H1 (cell line): ENCODE measurements at places on chromosomes 6 and 20.

DNA sequence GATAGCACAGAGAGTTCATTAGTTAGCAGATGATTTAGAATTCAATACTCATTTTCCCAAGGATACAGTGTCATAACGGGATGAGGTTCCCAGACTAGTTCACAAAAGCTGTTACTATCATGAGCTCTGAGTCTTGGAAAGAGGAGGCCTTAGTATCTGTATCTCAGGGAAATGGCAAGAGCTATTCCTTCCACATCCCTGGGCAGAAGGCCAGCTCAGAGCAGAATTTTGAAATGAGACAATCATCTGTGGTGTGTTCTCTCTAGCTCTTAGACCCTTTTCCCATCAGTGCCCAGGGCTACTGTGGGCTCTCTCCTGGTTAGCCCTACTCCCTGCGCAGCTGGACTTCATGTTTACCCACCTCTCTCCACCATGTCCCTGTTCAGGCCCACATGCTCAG, 64.5 kb downstream of the JAG1 start:
- H3K4me1 ChIP-seq = no peaks in the 10 kb centered on the region
- no peaks in the 10 kb centered on the region for H3K27me3 ChIP-seq
- H3K4me3 ChIP-seq = no peak overlapping the region
- H3K27ac ChIP-seq = no peak overlapping the region

GRCh38 chr6:144675231-144675861, 390.2 kb downstream of the UTRN start:
- no peak for DNase-seq
- H3K36me3 ChIP-seq = no peaks in the 10 kb centered on the region; the same call in 1 of the 2 replicates
- H3K27ac ChIP-seq = no peak overlapping the region

GRCh38 chr6:16819752-16820151, 58.5 kb upstream of the ATXN1 start:
- no peak overlapping the region for H3K27ac ChIP-seq
- H3K4me1 ChIP-seq = no peaks in the 10 kb centered on the region
- H3K4me3 ChIP-seq = no peak overlapping the region
- DNase-seq = no peak
- no peaks in the 10 kb centered on the region for H3K27me3 ChIP-seq

- H3K27me3 ChIP-seq = no peaks in the 10 kb centered on the region
- H3K36me3 ChIP-seq = no peaks in the 10 kb centered on the region
- DNase-seq = no peak
- H3K4me1 ChIP-seq = no peaks in the 10 kb centered on the region
Measured at GRCh38 chr6:88177961-88178464, 11.9 kb upstream of the CNR1 start.

DNA sequence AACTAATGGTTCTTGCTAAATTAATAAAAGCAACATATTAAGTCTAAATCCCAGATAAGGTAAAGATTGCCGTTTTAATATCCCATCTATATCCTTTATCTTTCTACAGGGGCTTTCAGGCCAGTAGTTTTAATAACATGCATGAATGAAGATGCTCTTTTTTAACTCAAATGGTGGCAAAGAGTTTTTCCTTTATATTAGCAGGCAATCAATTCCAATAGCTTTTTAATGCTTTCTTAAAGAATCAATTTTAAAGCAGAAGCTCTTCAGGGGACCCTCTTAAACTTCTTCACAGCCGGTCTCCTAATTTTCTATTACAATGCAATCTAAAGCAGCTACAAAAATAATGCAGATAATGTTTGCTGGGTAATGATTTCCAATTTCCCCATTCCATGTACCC, 107.8 kb upstream of the HS3ST5 start:
- no peaks in the 10 kb centered on the region for H3K4me1 ChIP-seq
- no peaks in the 10 kb centered on the region for H3K36me3 ChIP-seq
- DNase-seq = no peak
- H3K4me3 ChIP-seq = no peak overlapping the region
- H3K27me3 ChIP-seq = no peaks in the 10 kb centered on the region
- no peak overlapping the region for H3K27ac ChIP-seq

GRCh38 chr6:139925894-139926641, 551.6 kb upstream of the CITED2 start:
- no peak overlapping the region for H3K27ac ChIP-seq
- 0 out of 2 replicates have a peak, but pooled peaks cover 2% of the 10 kb centered on the region for H3K36me3 ChIP-seq
- no peaks in the 10 kb centered on the region for H3K27me3 ChIP-seq
- DNase-seq = no peak

- H3K27ac ChIP-seq = no peak overlapping the region
- peaks cover 16% of the 10 kb centered on the region for H3K4me1 ChIP-seq
- peak overlapping the region; percentile 65 for H3K4me3 ChIP-seq
- H3K36me3 ChIP-seq = no peaks in the 10 kb centered on the region
- DNase-seq = peak; percentile 96
Measured at GRCh38 chr6:33632558-33633039, 11.5 kb downstream of the ITPR3 start.

GRCh38 chr20:40317156-40317790, 371.8 kb downstream of the MAFB start:
- H3K4me3 ChIP-seq = no peak overlapping the region
- DNase-seq = no peak
- no peak overlapping the region for H3K27ac ChIP-seq

GRCh38 chr6:21228411-21228810, 365.1 kb upstream of the SOX4 start:
- H3K36me3 ChIP-seq = no peaks in the 10 kb centered on the region
- peaks cover 6% of the 10 kb centered on the region for H3K4me1 ChIP-seq
- no peak for DNase-seq
- H3K27ac ChIP-seq = no peak overlapping the region
- no peaks in the 10 kb centered on the region for H3K27me3 ChIP-seq

DNA sequence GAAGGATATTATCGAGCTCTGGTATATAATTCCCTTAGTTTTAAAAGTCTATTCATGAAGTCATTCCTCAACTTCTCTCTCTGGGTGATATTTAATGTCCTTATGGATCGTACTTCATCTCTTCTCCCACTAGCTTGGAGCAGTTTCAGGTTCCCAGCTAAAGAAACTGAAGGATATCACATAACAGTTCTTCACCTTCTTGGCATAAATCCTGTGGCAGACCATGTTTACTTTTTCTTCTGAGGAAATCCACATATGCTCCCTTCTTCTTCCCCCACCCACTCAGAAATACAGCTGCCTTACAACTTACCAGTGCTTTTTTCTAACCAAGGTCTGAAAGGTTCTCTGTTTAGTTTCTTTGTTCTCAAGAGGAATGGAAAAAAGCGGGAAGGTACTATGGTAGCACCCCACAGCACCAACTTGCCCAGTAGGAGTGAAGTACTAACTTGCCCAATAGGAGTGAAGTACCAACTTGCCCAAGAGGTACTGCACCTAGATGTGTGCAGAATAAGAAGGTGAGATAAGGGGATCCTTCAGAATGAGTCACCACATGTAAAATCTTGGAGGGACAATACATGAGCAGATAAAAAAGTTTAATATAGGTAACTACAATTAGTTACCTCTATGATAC, 53.1 kb downstream of the TSPYL4 start:
- no peak overlapping the region for H3K27ac ChIP-seq
- H3K4me3 ChIP-seq = no peak overlapping the region
- H3K4me1 ChIP-seq = no peaks in the 10 kb centered on the region

DNA sequence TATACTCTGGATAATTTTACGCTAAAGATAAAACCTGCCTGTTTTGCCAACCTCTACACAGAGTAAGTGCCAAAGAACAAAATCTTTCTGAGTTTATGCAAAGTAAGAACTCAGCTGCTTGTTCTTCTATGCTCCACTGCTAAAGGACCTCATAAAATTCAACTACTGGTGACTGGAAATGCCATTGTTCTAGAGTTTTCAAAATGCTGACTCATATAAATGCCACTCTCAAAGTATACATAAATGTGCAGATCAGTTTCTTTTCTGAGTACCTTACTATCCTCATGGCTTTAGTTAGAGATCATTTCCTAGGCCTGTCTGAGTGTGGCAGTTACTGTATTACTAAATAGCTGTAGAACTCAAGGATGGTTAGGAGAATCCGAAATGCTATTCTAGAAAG, 45.6 kb downstream of the LYRM4 start:
- H3K27me3 ChIP-seq = no peaks in the 10 kb centered on the region
- no peak for DNase-seq
- no peak overlapping the region for H3K27ac ChIP-seq
- peaks cover 3% of the 10 kb centered on the region for H3K36me3 ChIP-seq
- no peaks in the 10 kb centered on the region for H3K4me1 ChIP-seq
- H3K4me3 ChIP-seq = no peak overlapping the region

DNA sequence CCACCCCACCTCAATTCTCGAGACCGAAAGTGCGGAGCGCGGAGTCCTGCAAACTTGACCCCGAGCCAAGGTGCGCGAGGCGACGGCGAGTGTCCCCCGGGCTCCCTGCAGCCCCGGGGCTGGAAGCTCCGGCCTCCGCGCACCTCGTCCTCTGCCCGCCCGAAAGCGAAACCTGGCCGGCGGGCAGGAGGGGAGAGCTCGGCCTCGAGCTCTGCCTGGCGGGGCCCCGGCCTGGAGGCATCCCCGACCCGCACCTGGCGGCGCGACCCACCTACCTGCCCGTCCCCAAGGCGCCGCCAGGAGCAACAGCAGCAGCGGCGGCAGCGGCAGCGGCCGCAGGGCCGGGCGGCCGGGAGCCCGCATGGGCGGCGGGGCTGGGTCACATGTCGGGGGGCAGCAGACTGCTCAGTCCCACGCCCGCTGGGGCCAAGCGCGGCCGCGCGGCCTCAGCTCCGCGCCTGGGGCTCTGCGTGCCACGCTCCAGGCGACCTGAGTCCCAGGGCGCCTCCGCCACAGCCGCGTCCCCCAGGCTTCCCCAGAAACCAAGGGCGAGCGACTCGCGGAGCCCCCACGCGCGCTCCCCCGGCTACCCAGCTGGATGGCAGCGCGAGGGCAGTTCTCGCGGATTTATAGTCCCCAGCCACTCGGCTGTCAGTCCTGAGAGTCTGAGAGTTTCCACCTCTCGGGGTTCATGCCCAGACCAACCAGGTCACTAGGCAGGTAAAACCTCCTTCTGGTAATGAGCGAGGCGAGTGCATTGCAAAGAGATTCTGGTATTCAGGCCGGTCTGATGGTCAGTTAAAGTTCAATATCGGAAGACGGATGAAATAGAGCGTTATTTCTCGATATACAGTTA, at the start of gene IL20RA:
TSS of gene IL20RA (minus strand) at position 600 of the 856 bp plus-strand sequence. CDS start at position 363, 237 bp downstream.
- no peak within 1 kb of the TSS for H3K27ac ChIP-seq
- H3K4me3 ChIP-seq = peak within 1 kb of the TSS; percentile 65
- H3K27me3 ChIP-seq = peaks cover 16% of the 10 kb centered on the region
- no peak for DNase-seq
- H3K36me3 ChIP-seq = no peaks in the 10 kb centered on the region
- no peaks in the 10 kb centered on the region for H3K4me1 ChIP-seq

GRCh38 chr20:22473293-22473692, 111.1 kb downstream of the FOXA2 start:
- H3K4me3 ChIP-seq = no peak overlapping the region
- H3K27ac ChIP-seq = no peak overlapping the region
- no peak for DNase-seq

DNA sequence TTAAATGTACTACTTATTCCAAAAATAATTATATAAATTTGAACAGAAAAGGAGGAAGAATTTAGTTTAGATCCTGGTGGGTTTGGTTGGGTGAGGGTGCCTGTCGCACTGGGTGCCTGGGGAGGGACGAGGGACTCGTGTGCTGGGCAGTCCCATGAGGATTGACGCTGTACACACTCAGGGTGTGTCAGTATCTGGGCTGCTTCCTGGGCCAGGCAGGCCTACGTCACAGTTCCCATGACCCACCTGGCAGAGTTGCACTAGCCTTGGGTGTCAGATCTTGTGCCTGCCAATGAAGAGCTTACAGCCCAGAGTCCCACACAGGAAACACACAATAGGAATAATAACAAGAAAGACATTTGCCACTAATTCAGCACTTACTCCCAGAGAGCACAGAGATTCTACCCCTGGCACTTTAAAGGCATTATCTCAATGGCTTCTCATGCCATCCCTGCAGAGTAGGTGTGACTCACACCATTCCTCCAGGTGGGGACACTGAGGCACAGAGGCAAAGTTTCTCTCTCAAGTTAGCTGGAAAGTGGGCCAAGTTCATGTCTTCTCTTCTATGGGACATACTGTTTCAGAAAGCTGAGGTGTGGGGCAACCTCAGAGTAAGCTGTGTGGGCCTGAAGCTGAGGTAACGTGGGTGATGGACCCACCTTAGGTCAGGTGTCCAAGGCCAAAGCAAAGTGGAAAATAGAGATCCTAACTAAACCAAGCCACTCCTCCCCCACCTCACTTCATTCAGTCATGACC, 1.3 kb upstream of the SDCBP2 start:
- no peak for DNase-seq
- no peak overlapping the region for H3K4me3 ChIP-seq
- no peaks in the 10 kb centered on the region for H3K27me3 ChIP-seq
- H3K4me1 ChIP-seq = peaks cover 13% of the 10 kb centered on the region

DNA sequence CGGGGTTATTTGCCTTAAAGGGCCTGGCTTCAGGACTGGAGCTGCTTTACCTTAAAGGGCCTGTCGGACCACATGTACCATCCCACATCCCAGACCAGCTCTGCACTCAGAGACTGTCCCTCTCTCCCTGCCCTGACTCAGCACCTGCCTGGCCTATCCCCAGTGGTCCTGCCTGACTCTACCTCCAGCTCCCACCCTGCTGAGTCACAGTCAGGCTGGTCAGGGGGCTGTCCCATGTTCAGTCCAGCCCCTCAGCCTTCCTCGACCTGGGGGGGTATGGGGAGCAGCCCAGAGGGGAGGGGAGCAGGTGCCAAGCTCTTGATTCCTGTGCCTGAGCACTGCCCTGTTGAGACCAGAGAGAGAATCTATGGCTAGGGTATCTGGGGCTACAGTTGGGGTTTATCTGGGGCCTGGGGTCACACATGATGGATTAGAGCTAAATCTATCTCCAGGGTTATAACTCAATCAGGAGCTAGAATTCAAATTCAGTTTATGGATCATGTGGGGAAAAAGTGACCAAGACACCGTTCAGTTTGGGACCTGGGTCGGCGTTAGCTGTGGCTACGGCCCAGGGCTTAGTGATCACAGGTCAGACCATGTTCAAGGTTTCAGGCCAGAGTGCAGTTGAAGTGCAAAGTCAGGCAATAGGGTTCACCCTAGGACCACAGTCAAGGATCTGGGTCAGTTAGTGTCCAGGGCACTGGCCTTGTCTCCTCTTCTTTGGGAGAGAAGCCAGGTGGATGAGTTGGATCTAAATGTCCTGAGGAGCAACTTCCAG, 9.4 kb upstream of the TRIB3 start:
- H3K4me1 ChIP-seq = no peaks in the 10 kb centered on the region
- H3K36me3 ChIP-seq = no peaks in the 10 kb centered on the region
- no peak overlapping the region for H3K4me3 ChIP-seq
- no peaks in the 10 kb centered on the region for H3K27me3 ChIP-seq
- no peak for DNase-seq

- no peaks in the 10 kb centered on the region for H3K4me1 ChIP-seq
- DNase-seq = no peak
- no peak overlapping the region for H3K4me3 ChIP-seq
- no peaks in the 10 kb centered on the region for H3K27me3 ChIP-seq
Measured at GRCh38 chr6:132872923-132873322, 58.6 kb downstream of the RPS12 start.
